Activated CD4-positive, CD25-positive, alpha-beta regulatory T cell treated with anti-CD3 and anti-CD28 coated beads, Interleukin-2, amount 50 U/mL, for 24 hours (primary cell): ENCODE measurements at places on chromosomes 1 and 21.
A peak's percentile ranks its signal among the peaks of the same experiment; 100 is the strongest.

DNA sequence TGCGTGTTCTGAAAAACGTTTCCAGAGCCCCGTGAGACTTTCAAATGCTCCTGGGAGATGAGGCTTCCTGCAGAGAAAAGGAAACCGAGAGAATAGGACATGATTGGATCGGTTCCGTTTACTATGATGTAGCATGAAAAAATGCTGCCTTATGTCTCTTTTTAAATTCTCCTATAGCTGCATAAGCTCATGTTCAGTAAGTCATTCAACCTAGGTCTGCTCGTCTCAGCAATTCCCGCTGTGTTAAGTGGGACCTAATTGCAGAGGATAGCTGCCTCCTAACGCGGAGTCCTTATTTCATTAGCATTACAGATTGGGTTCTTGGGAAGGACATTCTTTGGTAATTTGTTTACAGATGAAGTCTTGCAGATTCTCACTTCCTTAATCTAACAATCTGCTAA is 165.3 kb downstream of the GALNT2 start:
- ATAC-seq, result no peak

DNA sequence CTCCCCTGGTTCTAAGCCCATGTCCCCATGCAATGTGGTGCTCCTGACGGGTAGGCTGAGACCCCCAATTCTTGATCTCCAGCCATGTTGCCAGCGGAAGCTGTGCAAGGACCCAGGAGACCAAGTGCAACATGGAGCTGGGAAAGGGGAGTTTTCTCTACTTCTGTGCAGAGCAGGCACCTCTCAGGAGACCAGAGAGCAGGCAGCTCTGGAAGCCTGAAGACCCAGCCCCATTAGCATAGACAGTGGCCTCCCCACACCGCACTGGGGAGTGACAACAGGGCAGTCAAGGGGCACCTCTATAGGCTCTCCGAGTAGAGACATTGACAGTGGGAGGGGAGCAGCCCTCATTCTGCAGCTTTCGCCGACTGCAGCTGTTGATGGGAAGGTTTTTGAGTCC is 410.2 kb downstream of the MATN1 start:
- ATAC-seq, result no peak

DNA sequence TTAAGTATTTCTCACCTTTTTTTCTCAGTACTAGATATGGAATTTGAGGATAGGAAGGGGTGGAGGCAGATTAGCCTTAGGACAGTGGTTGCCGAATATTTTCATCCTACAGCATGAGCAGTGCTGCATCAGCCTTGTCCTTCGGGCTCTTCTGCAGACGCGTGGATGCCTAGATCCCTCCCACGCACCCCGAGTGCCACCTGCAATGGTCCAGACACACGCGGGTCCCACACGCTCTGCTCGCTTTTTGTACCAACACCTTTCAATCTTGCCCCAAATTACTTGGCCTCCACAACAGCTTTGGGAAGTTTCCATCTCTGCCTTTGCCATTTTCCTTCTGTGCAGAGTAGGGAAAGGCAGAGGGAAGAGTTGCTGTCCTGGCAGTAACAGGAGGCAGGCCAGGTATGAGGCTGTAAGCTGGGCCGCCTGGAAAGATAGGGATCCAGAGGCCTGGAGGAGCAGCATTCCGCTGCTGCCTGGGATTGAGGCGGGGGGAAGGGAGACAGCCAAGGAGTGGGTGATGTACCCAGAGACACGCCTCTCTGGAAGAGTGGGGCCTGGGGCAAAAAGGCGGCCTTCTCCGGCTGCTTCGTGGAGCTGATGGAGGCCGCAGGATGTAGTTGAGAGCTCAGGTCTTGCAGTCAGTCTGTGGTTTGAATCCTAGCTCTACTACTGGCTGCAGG is 467.7 kb downstream of the KIF26B start:
- no peak for ATAC-seq

DNA sequence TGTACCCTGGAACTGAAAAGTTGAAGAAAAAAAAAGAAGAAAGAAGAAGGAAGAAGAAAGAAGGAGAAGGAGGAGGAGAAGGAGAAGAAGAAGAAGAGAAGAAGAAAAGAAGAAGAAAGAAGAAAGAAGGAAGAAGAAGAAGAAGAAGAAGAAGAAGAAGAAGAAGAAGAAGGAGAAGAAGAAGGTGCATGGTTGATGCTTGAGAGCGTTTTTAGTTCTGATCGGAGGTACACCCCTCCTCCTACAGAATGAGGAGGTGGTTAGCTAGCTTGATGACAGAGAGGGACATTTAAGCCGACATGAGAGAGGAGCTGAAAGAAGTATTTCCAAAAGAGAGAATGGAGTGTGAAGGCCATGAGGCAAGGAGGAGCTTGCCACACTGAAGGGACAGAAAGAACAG is 5.6 kb upstream of the ZNF362 start:
- no peak for ATAC-seq

GRCh38 chr21:36461918-36462486 is 17.9 kb downstream of the CLDN14 start:
- no peak for ATAC-seq

- no peak for ATAC-seq
Observed at GRCh38 chr1:114289306-114289705, 135.6 kb upstream of the SYT6 start.

DNA sequence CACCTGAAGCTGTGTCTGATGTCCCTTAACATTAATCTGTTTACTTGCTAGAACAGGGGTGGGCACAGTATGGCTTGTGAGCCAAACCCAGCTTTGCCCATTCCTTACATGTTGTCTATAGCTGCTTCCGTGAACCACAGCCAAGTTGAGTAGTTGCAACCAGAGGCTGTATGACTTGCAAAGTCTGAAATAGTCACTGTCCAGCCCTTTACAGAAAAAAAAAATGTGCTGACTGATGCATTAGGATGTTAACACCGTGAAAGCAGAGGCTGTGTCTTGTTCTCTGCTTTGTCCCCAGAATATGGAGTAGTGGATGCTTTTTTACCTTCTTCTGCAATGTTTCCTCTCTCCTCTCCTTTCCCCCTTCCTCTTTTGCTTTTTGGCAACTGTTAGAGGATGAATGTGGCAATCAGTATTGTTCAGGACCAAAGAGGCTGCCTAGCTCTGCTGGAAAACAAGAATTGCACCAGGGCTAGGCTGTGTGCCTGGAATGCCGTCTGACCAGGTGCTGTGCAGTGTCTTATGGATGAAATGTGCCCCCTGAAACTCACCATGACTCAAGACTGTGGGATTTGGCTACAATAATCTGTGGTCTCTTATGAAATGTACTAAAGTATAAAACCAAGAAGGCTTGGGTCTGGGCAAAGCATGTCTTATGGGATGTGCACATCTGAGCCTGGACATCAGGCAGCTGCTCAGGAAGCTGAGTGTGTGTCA is 79.6 kb upstream of the GCLM start:
- ATAC-seq, result no peak

DNA sequence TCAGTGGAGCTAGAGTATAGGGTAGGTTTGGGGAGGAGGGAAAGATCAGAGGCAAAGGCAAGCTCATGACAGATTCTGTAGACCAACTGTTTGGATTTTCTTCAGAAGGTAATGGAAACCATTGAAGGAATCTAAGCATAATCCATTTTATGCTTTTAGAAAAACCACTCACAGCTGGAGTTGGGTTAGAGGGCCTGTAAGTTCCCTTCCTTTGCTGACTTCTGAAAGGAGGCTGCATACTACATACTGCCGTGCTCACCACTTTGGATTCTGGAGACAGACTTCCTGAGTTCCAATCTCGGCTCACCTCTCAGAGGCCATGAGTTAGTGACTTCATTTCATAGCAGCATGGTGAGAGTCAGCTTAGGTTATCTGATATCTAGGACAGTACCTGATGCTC is 6.4 kb upstream of the SYT2 start:
- ATAC-seq, result no peak

DNA sequence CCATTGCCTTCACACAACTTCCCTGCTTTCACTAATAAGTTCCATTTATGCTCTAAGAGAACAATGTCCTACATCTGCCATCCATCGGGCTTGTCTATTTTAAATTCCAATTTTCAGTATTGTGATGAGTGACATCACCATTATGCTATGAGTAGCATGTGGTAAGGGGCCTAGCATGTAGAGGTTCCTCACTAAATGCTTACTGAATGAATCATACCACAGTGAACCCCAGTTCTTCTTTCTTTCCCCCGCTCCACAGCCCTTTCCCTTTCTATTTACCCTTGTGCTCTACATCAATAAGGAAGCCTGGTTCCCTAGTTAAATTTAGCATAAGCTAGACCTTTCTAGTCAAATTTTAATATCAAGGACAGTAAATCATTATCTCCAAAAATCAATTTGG is 195.0 kb upstream of the RGS18 start:
- ATAC-seq, result no peak

GRCh38 chr21:34808569-34809204 is 139.9 kb downstream of the CLIC6 start:
- no peak for ATAC-seq

GRCh38 chr1:11188381-11188780 is 774 bp upstream of the ANGPTL7 start:
- no peak for ATAC-seq

GRCh38 chr1:3868464-3869006 is 11.3 kb downstream of the DFFB start:
- no peak for ATAC-seq

- ATAC-seq, result no peak
Observed at GRCh38 chr1:162404550-162405160, 7.3 kb downstream of the SH2D1B start.

GRCh38 chr1:31938184-31938975 is at the start of gene PTP4A2:
PTP4A2 (minus strand) TSS chr1:31938368; CDS start chr1:31919065, 19,303 bp downstream.
- peak; percentile 63 for ATAC-seq

- ATAC-seq, result no peak
Observed at GRCh38 chr1:150012611-150013010, 2.1 kb upstream of the OTUD7B start.

GRCh38 chr1:86703696-86704457 is 499 bp upstream of the SH3GLB1 start:
- ATAC-seq, result peak; percentile 49

DNA sequence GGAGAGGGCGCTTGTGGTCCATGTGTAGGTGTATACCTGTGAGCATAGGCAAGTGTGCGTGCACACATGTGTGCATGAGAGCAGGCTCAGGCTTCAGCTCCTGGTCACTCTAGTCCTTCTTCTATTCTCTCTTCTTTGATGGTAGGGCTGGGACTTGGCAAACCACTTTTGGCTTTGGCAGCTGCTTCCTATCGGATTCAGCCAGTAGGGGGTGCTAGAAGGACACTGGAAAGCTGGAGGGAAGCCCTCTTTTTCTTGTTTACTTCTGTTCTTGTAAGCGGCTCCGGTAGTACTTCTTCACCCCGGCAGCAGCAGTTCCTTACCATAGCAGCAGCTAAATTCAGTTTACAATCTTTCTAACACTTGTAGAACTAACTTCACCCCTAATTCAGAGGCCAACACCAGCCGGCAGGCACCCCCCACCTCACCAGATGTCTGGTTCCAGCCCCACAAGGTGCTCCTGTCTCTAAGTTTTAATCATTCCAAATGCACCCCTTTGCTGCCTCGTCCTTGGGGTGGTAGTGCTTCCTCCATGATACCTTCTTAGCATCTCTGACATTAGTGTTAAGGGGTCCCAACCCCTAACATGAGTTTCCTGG is 25.1 kb downstream of the NENF start:
- ATAC-seq, result no peak

- no peak for ATAC-seq
Observed at GRCh38 chr1:47187231-47187925, 2.5 kb downstream of the PDZK1IP1 start.

DNA sequence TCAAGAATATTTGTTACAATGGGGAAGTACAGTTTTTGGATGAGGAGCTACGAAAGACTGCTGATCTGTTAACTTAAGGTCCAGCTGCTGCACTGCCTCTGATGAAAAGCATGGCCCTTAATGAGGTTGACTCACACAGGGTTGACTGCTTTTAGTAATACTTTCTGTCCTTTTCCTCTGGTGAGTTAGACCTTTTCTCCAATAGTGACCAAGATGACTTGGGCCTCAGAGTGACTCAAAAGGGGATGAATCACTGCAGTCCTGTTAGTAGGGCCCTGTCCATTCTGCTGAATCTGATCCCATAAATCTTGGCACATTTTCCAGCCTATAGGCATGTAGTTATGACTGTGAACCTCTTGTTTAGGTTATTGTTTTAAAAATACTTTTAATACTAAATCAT is 2.7 kb downstream of the DISP1 start:
- no peak for ATAC-seq

- peak; percentile 21 for ATAC-seq
Observed at GRCh38 chr1:85465099-85465785, at the start of gene DDAH1. DDAH1 (minus strand) TSS chr1:85465159; CDS start chr1:85465045, 114 bp downstream.

DNA sequence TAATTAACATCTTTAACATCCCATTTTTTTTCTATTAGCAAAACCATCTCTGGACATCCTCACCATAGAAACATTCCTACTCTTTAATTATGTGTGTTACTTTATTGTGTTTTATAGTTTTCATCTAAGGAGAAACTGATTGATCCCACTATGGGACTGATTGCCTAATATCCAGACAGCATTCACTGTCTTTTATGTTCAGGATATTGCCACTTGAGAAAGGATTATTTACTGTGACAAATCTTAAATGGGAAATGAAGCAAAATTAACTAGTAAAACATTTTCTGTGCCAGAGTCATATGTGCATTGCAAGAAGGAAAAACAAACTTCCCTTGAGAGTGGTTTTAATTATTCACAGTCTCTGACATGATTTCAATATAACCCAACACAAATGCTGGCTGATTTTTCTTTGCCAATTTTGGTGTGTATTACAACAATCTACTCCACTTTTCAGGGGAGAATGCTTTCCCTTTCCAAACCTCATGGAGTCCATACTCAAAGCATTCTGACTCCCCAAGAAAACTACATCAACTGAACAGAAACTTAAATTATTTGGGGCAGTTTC is 15.8 kb upstream of the RGS13 start:
- ATAC-seq, result no peak

- ATAC-seq, result no peak
Observed at GRCh38 chr1:224245188-224245587, 62.1 kb downstream of the DEGS1 start.

- no peak for ATAC-seq
Observed at GRCh38 chr1:44297695-44298400, 57.2 kb downstream of the ERI3 start.

- no peak for ATAC-seq
Observed at GRCh38 chr1:196678510-196678884, 26.7 kb downstream of the CFH start.

DNA sequence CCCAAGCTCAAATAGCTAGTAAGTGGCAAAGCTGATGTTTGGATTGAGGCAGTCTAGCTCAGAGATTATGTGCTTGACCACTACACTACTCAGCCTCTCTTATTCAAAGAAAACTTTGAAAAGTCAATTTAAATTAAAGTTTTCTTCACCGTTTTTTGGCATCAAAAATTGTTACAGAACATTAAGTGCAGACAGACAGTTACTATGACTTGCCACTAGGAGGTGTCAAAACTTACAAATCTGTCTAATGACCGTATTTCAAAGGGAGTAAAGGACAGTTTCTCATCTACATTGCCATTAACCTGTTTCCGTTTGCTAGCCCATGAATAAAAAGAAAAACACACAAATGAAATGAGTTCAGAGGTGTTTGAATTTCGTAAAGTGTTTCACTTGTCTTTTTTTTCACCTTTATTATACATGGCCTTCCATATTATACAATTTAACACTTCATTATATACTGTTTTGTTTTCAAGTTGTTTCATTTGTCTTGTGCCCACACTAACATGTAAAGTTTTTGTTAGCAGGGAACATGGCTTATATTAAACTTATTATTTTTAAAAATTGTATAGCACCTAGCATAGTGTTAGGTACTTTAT is 57.4 kb upstream of the MTF2 start:
- ATAC-seq, result peak; percentile 51
